Ovary (tissue), 10 donors: ENCODE measurements at places on chromosomes 2 and 18. TPM values are rescaled to one million over a fixed set of nuclear protein-coding genes. Genes with fewer than 3 reads are reported as not detected.

- DNase-seq = no peak
Measured at GRCh38 chr2:75736276-75736675, 25.6 kb upstream of the GCFC2 start.

DNA sequence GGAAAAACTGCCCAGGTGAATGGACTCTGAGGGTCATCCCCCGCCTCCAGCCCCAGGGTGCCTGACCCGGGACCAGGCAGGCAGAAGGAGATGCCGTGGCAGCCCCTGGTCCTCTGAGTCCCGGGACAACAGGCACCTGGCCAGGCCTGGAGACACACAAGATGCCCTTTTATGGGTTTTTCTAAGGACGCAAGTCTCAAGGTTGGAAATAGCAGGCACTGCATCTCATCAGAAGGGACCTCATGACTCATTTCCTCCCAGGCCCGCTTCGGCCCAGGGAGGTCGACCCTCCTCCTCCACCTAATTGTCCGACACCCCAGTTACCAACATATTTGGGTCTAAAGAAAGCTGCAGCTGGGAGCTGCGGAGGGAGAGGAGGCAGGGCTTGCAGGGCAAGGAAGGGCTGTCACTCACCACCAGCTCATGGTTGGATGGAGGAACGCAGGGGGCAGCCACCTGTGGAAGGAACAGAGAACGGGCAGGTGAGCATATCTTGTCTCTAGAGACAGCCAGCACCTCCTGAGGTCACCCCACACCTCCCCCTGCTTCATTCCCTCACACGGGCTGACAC is 82.9 kb downstream of the TNS1 start:
- DNase-seq = no peak

- peak; percentile 32 for DNase-seq
Measured at GRCh38 chr2:179444056-179444455, 179.4 kb upstream of the SESTD1 start.

DNA sequence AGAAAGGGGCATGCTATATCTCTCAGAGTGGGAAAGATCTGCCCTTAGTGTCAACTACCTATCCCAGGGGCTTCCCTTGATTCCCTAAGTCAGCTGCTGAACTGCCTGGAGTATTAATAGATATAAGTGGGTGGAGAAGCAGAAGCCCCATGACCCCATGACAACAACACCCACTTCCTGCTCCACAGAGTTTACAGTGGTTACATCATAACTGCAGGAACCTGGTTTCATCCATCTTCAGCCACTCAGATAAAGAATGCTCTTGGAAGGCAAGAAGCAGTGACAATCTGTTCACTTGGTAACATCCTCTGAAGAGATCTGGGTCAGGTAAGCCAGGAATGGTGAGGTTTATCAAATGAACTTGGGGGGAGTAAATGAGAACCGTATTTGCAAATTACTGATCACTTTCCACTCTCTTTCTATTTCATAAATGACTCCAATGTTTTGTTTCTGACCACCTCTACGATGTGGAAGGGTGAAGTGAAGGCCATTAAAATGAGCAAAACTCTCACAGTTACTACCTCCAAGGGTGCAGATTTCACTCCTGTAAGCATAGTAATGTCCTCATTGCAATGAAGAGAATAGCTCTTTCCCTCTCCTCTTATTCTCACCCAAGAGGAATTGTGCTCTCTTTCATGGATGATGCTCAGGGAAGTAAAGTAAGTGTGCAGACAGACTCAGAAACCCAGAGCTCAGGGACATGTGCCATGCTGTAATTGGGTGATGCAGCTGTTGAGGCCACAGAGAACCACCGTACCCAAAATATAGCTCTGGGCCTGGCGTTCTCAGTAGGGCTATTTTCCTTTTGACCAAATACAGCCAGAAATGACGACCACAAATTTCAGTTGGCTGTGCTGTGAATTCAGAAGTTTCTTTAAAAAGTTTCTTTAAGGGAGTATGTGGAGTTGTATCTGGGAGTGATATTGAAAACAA is 192.8 kb upstream of the APCDD1 start:
- no peak for DNase-seq

DNA sequence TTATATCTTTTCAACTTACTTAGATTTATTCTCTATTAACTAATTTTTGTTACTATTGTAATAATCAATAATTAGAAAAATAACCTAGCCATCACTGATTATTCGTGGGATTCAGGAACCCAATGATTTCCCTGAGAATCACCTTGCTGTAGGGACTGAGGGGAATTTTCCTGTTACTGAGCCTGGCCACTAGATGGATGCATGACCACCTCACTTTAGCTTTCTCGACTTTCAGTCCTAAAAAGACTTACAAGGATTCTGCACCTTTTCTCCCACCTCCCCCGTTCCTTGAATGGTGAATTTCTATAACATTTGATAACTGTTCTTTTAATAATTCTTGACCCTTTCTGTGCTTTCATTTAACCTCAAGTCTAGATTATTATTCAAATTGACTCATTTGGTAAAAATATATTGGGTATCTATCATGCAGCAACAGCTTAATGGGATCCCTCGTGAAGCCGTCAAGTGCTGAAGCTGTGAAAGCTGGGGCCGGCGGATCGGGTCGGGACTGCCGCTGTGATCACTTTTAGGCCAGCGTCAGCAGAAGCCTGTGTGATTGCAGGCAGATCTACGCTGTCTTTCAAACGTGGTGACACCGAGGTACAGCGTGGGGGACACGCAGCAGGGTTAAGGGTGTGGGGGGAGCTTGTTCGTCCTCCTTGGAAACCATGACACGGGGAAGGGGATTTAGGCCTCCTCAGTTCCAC is 38.8 kb upstream of the TMEM18 start:
- no peak for DNase-seq

DNA sequence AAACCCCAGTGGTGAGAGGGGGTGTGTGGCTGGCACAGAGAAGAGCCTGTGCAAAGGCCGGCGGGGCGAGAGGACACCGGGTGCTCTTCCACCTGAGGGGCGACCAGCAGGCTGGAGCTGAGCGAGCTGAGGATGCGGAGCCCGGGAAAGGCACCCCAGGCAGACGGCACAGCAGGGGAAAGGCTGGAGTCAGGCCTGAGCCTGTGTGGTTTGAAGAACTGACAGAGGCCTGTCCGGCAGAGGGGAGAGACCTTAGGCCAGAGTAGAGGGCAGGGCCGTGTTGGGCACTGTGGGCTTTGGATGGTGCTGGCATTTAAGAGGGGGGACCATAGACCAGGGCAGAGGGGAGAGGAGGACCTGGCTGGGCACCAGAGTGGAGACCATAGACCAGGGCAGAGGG is 149.8 kb downstream of the RTP5 start:
- DNase-seq = no peak

Gene KCNJ13
- total RNA-seq = not detected

DNA sequence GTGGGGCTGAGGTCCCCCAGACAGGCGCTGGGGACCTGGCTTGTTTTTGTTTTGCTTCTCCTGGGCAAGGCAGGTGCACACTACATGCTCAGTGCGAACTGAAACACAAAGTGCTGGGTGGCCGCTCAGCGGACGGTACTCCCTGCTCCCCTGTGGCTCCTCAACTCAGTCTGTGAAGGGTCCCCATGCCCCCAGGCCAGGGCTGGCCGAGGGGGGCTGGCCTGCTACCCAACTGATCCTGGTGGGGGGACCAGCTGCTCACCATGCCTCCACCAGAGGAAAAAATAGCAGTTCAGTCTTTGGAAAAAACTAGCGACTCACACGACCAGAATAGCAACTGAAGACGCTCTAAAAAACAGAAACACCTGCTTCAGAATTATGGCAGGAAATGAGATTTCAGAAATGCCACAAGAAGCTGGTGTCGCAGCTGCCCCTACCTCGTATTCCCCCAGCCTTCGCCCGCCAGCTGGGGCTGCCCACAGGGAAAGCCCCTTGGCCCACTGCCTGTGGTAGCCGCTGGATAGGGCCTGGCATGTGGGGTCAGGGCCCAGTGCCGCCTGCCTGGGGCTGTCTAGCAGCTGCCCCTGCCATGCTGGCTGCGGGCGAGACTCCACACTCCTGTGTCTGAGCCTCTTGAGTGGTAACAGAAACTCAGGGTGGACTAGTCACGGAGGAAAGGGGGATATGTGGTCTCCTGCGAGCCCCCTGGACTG is 43.7 kb downstream of the MEX3C start:
- DNase-seq = no peak

DNA sequence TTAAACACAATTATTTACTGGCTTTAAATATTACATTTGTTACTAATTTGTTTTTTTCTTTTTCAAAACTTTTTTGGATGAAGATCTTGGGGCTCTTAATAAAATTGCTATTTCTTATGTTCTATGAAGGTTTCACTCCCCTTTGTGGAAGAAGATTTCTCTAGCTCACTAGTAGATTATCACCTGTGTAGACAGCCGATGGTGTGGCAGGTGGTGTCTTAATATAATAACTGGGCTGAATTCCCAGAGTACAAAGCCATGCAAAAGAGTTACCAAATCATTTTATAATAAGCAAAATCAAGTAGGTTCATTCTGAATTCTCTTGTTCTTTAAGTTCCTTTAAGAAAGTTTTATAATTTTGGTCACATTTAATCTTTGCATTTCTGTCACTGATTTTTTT is 233.7 kb downstream of the CCDC102B start:
- DNase-seq = no peak

Gene NR4A2
- 111 TPM for total RNA-seq
